ENCODE measurements at places on chromosomes 2 and 18. TPM values are rescaled to one million over a fixed set of nuclear protein-coding genes. Genes with fewer than 3 reads are reported as not detected.

- DNase-seq, result no peak
Measured at GRCh38 chr2:101405351-101405899, 18.1 kb upstream of the CREG2 start.

DNA sequence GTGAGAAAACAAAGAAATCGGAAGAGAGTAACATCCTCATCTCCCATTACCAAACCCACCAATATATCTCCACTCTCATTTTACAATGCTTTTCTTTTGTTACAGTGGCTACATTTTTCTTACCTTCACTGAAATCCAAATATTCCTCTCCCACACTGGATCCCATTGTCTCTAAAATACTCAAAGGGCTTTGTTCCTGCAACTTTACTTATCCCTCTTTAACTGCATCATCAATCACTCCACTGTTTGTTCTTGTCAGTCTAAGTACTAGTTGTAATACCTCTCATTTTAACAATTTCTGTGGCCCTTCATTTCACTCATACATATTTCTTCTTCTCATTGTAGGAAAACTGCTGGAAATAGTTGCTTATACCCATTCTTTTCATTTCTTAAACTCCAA is 464.2 kb upstream of the PIK3C3 start:
- no peak for DNase-seq

DNA sequence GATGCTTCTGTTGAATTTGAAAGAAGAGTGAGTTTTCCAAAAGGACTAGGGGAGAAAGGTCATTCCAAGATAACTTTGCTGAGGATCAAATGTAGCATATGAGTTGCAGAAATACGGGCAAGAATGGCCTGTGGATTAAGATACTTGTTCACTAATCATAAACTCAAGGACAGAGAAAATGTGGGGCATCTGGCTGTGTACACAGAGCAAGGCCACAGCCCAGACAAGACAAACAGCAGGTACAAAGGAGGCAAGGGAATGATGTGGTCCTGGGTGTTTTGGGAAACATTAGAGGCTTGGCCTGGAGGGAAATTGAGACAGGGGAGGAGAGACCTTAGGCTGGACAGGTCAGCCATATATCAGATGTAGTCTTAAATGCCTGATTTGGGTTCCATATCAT is 254.8 kb downstream of the TTC32 start:
- no peak for DNase-seq

The TNS1 gene
- 469 TPM for total RNA-seq

- no peak for DNase-seq
Measured at GRCh38 chr2:17821080-17821479, 4.8 kb downstream of the MSGN1 start.

- no peak for DNase-seq
Measured at GRCh38 chr2:238462782-238463396, 36.2 kb downstream of the ASB1 start.

The TUBB8B gene
- total RNA-seq, result not detected

The PROKR1 gene
- not detected for total RNA-seq

- DNase-seq, result no peak
Measured at GRCh38 chr2:236823963-236824362, 254.3 kb downstream of the ACKR3 start.

Data from mucosa of gallbladder (tissue), 1 donor.